ENCODE measurements at places on chromosomes 2 and 18.
A peak's percentile ranks its signal among the peaks of the same experiment; 100 is the strongest.

- DNase-seq = peak; percentile 55
Measured at GRCh38 chr2:218892693-218893348, 12.2 kb downstream of the WNT10A start.

- no peak for DNase-seq
Measured at GRCh38 chr18:63514888-63515678, 27.1 kb upstream of the SERPINB12 start.

- DNase-seq = no peak
Measured at GRCh38 chr2:108965540-108966289, 23.3 kb downstream of the EDAR start.

GRCh38 chr2:234341306-234341985 is 155.4 kb downstream of the ARL4C start:
- DNase-seq = no peak

GRCh38 chr2:100906131-100906530 is 86.2 kb downstream of the NPAS2 start:
- no peak for DNase-seq

DNA sequence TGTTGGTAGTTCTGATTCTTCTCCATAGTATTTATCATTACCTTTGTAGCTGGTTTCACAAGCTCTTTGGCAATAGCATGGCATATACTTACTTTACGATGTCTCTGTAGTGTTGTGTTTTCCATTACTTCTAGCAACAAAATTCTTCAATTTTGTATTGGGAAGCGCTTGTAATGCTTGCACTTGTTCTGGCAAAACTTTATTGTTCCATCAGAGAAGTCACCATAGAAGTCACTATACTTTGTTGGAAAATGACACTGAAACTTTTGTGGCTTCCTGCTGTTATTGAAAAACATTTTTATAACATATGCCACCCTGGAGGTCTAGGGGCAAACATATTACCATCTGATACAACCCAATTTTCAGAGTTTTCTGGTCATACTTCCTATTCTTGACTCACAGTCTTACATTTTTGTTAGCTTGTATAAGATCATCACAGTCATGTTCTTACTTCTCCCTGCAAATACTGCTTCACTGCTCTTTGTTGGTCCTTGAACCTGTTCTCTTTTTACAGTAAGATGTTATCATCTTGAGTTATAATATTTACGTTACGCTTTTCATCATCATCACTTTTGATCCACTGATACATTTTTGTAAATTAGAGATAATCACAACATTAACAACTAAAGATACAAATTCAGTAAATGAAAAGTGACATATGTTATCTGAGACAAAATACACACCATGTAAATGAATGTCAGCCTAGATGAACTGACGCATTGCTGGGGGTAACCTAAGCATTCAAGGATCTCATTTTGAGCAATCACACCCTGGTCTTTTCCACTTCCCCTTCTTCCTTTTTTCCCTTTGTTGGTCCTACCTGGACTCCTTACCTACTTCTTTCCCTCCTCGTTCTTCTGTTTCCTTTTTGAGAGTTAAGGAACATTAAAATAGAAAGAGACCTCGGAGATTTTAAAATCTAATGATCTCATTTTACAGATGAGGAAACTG is 33.3 kb upstream of the CXCR4 start:
- DNase-seq = no peak

DNA sequence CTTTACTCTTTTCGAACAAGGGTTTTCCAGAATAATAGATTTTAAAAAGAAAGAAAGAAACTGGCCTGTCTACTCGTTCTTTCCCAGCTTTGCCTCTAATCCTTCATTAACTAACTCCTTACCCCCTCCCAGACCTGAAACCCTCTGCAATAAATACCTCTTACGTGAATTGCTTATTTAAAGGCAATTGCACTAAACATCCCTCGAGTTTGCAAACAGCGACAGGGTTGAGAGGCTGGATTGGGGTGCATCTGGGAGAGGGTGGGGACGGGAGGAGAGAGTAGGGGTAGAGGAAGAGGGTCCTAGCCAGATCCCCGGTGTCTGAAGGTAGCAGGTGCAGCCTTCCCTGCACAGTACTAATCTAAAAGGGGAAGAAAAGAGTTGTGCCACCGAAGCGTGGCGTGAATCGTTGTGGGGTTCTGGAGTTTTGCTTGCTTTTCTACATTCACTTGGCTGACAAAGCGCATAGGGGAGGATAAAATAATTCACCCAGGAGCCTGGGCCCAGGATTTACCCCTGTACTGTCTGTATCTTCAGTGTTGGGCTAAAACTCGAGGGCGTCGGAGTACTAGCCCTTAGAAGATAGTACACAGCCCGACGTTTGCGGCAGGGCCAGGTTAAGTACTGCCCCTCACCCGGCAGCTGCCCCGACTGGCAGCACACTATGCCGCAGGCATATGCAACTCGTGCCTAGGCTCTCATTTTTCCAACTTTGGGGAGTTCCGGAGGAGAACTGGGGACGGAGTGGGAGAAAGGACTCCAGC is 1.9 kb upstream of the NEUROD1 start:
- no peak for DNase-seq

- DNase-seq = no peak
Measured at GRCh38 chr2:37706334-37707183, 35.1 kb upstream of the CDC42EP3 start.

- DNase-seq = no peak
Measured at GRCh38 chr2:118085173-118086023, 2.9 kb upstream of the INSIG2 start.

GRCh38 chr18:79523206-79523735 is 127.5 kb downstream of the NFATC1 start:
- DNase-seq = no peak

DNA sequence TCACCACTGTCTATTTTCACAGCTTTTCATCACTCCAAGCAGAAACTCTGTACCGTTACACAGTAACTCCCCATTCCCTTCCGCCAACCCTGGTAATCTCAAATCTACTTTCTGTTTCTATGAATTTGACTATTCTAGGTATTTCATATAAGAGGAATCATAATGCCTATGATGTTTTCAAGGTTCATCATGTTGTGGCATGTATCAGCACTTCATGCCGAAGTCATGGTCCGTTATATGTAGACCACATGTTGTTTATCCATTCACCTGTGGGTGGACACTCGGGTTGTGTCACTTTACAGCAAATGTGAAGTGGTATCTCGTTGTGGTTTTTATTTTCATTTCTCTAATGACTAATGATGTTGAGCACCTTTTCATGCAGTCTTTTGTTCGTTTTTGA is 21.6 kb downstream of the CPSF3 start:
- DNase-seq = no peak

GRCh38 chr2:204255526-204255925 is 289.7 kb upstream of the PARD3B start:
- no peak for DNase-seq

- no peak for DNase-seq
Measured at GRCh38 chr2:62660087-62660486, 45.4 kb upstream of the EHBP1 start.

- no peak for DNase-seq
Measured at GRCh38 chr2:215881582-215881981, 131.8 kb downstream of the MREG start.

DNA sequence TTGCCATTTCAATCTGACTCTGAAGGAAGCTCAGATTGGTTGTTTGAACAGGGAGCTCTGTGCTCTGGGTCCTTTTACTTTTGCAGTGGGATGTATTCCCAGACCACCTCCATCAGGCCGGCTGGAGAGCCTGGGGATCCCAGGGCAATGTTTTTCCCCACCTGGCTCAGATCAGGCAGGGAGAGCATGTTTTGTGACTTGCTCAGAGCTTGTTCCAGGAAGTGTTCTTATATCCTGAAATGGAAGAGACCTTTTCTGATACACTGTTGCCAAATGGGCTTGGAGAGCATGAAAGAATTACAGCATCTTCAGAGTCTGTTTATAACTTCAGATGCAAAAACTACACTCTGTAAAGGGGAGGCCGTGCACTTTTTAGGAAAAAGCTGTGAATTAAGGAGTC is 56.0 kb downstream of the LIPG start:
- no peak for DNase-seq

GRCh38 chr2:72096181-72096580 is 51.5 kb downstream of the CYP26B1 start:
- no peak for DNase-seq

GRCh38 chr18:24609254-24609653 is 148.8 kb downstream of the HRH4 start:
- no peak for DNase-seq

- DNase-seq = no peak
Measured at GRCh38 chr2:191859681-191860080, 12.8 kb upstream of the CAVIN2 start.

DNA sequence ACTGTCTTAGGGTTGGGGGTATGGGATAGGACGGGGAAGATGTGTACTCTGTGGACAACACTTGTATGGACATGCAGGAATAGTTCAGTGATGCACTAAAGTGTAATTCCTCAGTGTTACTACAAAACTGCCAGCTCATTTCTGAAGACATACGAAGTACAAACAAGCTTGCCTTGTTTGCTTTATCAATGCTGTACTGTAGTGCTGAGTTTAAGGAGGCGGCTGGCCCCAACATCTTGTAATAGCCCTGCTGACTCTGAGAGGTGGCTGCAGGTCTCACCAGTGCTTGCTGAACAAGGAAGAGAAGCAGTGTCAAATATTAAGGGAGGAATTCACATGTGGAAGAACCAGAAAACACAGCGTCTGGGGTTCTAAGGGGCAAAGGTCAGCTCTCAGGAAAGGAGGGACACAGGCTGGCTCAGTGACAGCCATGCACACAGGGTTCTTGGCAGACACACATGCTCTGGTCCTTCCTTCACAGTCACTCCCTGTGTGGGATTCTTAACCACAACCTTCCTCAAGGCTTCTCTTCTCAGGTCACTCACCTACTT is 39.8 kb upstream of the EVA1A start:
- no peak for DNase-seq

DNA sequence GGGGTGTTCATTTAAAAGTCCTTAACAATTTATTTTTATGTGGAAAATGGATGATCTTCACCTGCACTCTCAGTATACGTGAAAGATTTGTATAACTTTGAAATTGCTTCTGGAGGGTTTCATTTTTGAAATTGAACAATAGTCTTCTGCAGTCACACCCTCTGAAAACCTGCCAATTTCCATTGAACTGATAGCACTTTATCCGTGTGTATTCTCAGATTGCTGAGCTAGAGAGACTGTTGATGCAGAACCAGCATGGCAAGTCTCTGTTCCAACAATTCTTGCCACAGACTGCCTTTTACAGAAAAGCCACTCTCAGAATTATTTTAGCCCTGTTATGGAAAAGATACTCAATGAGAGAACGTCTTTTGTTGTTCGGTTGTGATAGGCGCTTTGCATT is 6.6 kb upstream of the GULP1 start:
- no peak for DNase-seq

- no peak for DNase-seq
Measured at GRCh38 chr18:77059294-77059916, 73.2 kb downstream of the MBP start.

- no peak for DNase-seq
Measured at GRCh38 chr2:176099728-176100546, at the start of gene HOXD12. HOXD12 (plus strand) TSS chr2:176099795; CDS start chr2:176099802, 7 bp downstream.

- DNase-seq = no peak
Measured at GRCh38 chr2:15938803-15939555, 1.4 kb upstream of the MYCN start.

- no peak for DNase-seq
Measured at GRCh38 chr2:27798948-27799645, 27.6 kb downstream of the MRPL33 start.

GRCh38 chr2:75064691-75065396 is 106.4 kb downstream of the POLE4 start:
- peak; percentile 16 for DNase-seq

DNA sequence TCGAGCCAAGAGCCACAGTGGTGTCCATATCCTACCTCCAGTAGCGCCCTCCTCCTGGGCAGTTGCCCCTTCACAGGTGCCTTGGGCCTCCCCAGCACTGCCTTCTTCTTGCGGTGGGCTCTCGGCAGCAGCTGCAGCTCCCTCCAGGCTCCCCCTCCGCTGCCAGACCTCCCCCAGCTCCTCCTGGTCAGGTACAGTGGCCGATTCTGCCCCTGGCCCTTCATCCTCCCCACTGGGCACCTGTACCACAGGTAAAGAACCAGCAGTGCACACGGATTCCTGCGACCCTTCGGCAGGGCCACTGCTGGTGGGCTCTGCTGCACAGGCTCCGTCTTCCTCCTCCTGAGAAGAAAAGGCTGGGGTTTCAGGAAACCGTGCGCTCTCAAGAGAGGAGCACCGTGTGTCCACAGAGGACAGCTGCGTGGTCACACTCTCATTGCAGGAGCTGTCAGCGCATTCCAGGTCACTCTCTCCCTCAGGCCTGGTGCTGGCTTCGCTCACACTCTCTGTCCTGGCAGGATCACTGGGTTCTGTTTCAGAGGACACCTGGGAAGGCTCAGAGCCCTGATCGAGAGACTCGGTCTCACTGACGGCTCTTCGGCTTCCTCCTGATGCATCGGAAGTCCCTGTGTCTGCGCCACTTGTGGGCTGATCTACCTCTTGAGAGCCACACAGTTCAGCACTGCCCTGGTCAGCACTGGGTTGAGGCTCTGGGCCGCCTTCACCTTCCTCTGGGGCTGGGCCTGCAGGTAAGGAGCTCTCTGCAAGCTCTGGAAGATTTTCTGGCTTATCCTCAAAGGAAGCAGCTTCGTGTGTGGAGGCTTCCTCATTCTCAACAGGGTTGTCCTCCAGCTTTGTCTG is 147.4 kb upstream of the STK17B start:
- DNase-seq = no peak

DNA sequence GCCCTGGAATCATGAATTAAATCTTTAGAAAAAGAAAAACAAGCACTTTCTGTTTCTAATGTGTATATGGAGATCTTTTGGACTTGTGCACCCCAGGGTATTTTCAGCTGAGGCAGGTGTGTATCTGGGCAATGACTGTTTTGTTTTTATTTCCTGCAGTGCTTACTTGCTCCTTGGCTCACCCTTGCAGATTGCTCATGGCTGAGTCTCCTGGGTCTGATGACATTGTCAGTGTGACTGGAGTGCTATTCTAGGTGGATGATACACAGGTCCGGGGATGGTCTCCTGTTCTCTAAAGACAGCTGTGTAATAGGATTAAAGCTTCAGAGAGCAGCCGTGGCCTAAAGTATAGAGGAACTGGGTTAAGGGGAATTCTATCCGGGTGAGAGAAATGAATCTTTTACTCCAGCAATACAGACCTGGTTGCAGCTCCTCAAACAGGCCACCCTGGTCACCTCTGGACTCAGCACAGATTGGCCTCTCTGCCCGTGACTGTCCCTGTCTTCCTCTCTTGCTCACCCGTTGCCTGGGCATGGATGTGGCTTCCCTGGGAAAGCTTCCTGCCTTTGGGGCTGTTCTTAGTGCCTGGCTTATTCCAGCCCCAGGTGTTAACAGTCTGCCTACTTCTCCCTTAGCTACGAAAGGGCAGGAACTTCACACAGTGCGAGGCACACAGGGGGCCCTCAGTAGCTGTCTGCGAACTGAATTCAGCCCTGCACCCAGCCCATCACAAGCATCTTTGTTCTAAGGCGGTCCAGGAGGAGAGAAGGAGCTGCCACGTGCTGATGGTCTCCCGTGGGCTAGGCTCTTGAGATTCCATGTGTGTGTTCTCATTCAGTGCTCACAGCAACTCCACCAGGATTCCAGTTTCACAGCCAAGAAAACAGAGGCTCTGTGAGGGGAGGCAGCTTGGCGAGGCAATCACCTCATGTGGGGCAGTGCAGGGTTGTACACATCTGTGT is 84.3 kb downstream of the ACOXL start:
- DNase-seq = no peak

- DNase-seq = no peak
Measured at GRCh38 chr2:46347648-46348280, 50.6 kb downstream of the EPAS1 start.
